ENCODE measurements at places on chromosomes 1 and 21. TPM values are rescaled to one million over a fixed set of nuclear protein-coding genes. Genes with fewer than 3 reads are reported as not detected.

DNA sequence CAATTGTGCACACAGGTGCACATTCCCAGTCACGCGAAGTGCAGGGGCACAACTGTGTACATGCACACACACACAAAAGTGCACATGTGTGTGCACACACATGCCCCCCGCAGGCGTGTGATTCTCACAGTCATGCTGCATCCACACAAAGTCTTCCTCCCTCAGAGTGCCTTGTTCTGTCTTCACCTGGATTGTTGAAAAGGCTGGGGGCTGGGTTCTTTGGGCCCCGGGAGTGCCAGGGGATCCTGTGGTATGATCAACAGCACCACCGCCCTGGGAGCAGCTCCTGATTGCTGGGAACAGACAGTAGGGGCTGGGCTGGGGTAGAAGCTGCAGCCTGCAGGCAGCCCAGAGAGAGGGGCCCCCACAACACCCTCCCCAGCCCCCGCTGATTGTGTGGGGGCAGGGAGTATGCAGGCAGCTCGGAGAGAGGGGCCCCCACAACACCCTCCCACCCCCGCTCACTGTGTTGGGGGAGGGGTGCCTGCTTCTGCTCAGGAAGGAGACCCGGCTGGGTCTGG lies 3.4 kb downstream of the COL18A1 start:
- no peak overlapping the region for H3K27ac ChIP-seq
- no peak overlapping the region for H3K4me3 ChIP-seq
- H3K27me3 ChIP-seq: peaks cover 13% of the 10 kb centered on the region
- H3K4me1 ChIP-seq: peaks cover 35% of the 10 kb centered on the region

- no peak overlapping the region for H3K27ac ChIP-seq
- no peaks in the 10 kb centered on the region for H3K36me3 ChIP-seq
- no peak overlapping the region for H3K4me3 ChIP-seq
- DNase-seq: no peak
- no peaks in the 10 kb centered on the region for H3K27me3 ChIP-seq
Measured at GRCh38 chr1:218874313-218874712, 299.4 kb upstream of the LYPLAL1 start.

DNA sequence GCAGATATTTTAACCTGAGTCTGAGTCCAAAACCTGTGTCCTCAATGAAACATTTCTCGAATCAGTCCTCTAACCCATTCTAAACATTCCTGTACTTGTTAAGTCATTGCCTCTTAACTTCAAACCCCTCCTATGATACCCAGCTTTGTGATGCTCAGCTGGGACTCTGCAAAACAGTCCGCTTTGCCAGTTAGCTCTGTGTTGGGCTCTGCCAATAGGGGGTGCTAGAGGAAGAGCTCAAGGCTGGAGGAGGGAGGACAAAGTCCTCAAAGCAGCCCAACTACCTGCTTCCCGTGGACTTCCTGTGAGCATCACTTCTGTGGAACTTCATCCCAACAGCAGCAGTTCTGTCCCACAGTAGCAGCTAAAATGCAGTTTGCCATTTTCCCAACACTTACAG lies 38.1 kb upstream of the SYT14 start:
- H3K36me3 ChIP-seq: no peaks in the 10 kb centered on the region
- H3K4me1 ChIP-seq: no peaks in the 10 kb centered on the region
- no peak overlapping the region for H3K4me3 ChIP-seq
- no peak for DNase-seq
- H3K27me3 ChIP-seq: no peaks in the 10 kb centered on the region

DNA sequence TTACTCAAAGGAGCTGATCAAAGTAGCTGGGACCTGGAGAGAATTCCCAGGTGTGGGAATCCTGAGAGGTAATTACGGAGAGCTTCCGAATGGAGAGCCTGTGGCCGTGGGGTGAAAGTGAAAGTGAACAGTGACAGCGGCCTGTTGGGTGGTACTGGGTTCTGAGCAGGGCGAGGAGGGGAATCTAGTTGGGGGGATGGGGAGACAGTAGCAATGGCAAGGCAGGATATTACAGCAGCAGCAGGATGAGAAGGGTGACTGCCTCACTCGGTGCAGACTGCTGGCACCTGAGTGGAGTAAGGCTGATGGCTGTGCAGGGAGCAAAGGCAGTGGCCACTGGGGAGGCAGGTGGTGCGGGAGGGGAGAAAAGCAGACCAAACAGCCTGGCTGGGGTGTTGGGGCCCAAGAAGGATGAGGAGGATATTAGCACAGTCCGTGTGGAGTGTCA lies 70.3 kb upstream of the PRDX6 start:
- no peak for DNase-seq
- no peaks in the 10 kb centered on the region for H3K27me3 ChIP-seq
- peak overlapping the region; percentile 46 for H3K27ac ChIP-seq

DNA sequence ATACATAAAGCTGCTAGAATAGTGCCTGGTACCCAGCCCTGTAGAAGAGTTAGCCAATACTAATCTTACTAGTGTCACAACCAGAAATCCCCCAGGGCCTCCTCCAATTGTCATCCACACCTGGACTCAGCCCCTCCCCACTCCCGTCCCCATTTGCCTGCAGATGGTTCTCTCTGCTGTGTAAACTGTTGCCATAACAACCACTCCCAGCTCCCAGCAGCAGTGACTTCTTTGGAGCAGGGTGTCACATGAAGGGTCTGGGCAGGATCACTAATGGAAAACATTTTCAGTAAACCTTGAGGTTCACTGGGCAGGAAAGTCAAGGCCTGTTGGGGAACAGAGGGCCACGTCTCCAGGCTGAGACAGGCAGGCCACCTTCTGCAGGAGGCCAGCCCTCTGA lies 126.0 kb upstream of the IPO9 start:
- no peaks in the 10 kb centered on the region for H3K27me3 ChIP-seq
- H3K4me3 ChIP-seq: no peak overlapping the region
- H3K4me1 ChIP-seq: peaks cover 12% of the 10 kb centered on the region
- no peak for DNase-seq
- H3K27ac ChIP-seq: no peak overlapping the region

DNA sequence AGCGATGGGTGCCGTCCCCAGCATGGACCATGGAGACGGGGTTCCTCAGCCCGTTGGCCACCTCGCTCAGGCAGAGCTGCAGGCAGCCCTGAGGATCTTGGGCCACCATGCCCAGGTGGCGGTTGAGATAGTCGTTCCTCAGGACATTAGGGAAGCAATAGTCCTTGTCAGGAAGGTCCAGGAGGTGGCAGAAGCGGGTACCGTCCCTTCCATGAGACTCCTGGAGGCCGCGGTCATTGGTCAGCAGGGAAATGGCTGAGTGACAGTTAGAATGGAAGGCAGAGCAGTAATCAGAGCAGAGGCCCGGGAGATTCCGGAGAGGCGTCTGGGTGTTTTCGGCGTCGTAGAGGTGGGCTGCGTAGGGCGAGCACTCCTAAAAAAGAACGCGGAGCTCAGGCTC lies 4.1 kb downstream of the HHIPL2 start:
- H3K27ac ChIP-seq: no peak overlapping the region
- H3K36me3 ChIP-seq: no peaks in the 10 kb centered on the region
- no peaks in the 10 kb centered on the region for H3K27me3 ChIP-seq
- peak; percentile 38 for DNase-seq
- no peaks in the 10 kb centered on the region for H3K4me1 ChIP-seq

DNA sequence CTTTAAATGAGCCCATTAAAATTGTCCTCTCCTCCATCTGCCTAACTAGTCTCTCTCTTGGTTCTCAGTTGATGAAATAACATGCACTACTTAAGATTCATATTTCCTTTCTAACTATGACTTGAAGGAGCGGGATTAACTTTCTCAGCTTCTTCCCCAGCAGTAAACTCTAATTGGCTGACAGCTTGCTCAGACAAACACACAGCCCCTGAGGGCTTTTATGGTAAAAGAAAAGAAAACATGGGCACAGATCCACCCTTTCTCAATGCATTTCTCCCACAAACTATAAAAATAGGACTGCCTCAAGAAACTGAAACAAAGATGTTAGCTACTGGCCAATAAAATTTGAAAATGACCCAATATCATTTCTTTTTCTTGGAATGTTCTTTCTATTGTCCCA lies 703.1 kb downstream of the ADGRL2 start:
- H3K36me3 ChIP-seq: no peaks in the 10 kb centered on the region
- H3K27ac ChIP-seq: no peak overlapping the region
- DNase-seq: no peak
- no peaks in the 10 kb centered on the region for H3K27me3 ChIP-seq

GRCh38 chr1:55584526-55585401 lies 369.6 kb upstream of the USP24 start:
- no peaks in the 10 kb centered on the region for H3K36me3 ChIP-seq
- no peak overlapping the region for H3K4me3 ChIP-seq
- no peak overlapping the region for H3K27ac ChIP-seq
- no peaks in the 10 kb centered on the region for H3K27me3 ChIP-seq

DNA sequence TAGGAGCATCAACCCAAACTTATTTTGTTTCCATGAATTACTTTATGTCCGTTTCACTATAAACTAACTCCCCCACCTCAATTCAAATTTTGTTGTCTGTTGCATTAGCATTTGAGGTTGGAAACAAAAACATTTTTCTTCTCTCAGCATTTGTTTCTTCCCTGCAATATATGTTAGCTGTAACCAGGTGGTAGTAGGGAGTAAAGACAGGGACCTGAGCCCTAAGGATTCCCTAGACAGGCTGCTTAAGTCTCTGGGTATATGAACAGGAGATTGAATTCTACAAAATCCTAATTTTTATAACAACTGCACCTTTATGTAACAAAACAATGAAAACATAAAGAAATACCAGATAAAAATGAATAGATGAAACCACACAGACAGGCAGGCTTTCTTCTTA lies 242.6 kb downstream of the PAPPA2 start:
- DNase-seq: no peak
- H3K27ac ChIP-seq: no peak overlapping the region
- H3K27me3 ChIP-seq: no peaks in the 10 kb centered on the region
- H3K4me3 ChIP-seq: no peak overlapping the region
- no peaks in the 10 kb centered on the region for H3K36me3 ChIP-seq

DNA sequence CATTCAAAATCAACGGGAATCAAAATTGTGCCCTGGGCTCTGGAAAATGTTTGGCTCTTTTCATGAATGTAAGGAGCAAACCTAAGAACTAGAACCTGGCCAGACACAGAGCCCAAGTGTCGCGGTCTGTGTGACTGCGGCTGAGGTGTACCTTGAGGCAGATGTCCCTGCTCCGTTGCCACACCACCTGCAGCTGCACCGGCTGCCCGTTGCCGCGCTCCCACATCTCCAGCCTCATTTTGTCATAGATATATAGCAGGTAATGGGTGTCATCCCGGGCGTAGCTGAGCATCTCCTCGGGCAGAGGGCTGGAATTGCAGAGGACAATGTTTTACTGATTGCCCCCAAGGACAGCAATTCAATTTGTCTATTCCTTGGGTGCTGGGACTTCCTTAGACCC lies 18.7 kb downstream of the EXOSC10 start:
- no peak for DNase-seq
- H3K36me3 ChIP-seq: peaks cover 11% of the 10 kb centered on the region
- no peak overlapping the region for H3K27ac ChIP-seq
- no peaks in the 10 kb centered on the region for H3K27me3 ChIP-seq
- H3K4me1 ChIP-seq: no peaks in the 10 kb centered on the region

DNA sequence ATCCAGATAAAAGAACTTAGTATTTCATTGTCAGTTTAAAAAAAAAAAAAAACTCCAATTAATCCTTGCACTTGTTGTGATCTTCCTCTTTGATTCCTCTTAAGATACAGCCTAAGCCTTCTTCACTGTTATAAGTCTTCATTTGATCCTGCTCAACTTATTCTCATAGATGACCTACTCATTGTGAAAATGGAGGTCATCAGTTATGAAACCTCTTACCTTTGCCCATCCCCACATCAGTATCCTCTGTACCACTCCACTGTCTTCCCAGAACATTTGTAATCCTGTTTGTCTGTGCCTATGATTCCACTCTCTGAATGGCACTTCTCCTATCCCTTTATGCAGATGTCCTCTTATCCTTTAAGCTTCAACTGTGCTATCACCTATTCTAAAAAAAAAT lies 28.0 kb downstream of the ODR4 start:
- peaks cover 17% of the 10 kb centered on the region for H3K36me3 ChIP-seq
- no peak for DNase-seq
- H3K4me3 ChIP-seq: no peak overlapping the region
- H3K4me1 ChIP-seq: no peaks in the 10 kb centered on the region
- no peak overlapping the region for H3K27ac ChIP-seq

- H3K36me3 ChIP-seq: no peaks in the 10 kb centered on the region
- no peak overlapping the region for H3K27ac ChIP-seq
- no peaks in the 10 kb centered on the region for H3K4me1 ChIP-seq
- no peaks in the 10 kb centered on the region for H3K27me3 ChIP-seq
- no peak for DNase-seq
Measured at GRCh38 chr1:195475568-195475967, 1132.7 kb downstream of the KCNT2 start.

DNA sequence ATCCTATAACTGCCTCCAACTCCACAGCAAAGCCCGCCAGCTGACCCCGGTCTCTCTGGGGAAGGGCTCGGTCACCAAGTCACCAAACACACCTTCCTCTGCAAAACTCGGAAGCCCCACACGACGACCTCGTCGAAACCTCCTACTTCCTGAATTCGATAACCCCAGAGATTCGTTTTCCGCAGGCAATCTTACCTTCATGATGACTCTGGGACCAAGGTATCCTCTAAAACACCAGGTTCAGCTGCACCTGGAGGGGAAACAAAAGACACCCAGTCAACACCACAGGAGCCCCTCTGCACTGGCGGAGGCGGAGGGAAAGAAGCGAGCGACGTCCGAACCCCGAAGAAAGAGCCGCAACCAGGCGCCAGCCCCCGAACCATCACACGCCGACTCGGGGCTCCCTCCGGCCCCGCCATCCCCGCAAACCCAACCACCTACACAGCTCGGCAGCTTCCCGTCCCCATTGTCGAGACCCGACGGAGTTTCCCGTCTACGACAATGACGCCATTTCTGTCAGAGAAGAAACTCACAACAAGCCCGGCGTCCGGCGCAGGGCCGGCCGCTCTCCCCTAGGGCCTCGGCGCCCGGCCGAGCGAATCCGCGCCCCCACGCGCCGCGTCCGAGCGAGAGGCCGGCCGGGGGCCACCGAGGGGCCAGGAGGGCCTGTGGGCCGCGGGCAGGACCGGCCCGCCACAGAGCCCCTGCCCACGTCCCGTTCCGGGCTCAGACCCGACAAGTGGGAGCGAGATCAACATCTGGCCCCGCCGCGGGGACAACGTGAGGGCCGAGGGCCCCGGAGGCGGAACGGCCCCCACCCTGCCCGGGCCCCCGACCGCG lies 1.0 kb downstream of the ARID4B start:
- peak overlapping the region; percentile 67 for H3K4me3 ChIP-seq
- DNase-seq: peak; percentile 59
- no peaks in the 10 kb centered on the region for H3K27me3 ChIP-seq
- peaks cover 54% of the 10 kb centered on the region for H3K4me1 ChIP-seq

DNA sequence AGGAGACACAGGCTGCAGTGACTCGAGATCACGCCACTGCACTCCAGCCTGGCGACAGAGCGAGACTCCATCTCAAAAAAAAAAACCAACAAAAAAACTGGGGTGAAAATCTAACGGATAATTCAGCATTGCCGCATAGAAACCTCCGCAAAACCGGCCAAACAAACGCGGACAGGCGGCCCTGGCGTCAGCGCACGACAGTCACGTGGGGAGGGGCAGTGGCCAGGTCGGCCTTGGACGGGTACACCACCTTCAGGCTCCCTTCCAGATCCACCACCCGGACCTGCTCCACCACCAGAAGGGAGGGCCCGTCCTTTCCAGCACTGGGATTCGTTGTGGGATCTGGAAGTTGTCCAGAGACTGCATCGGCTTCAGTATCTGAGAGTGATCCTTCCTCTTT lies 8.4 kb downstream of the SMIM1 start:
- no peaks in the 10 kb centered on the region for H3K27me3 ChIP-seq
- H3K4me1 ChIP-seq: peaks cover 12% of the 10 kb centered on the region
- no peak overlapping the region for H3K4me3 ChIP-seq
- no peak overlapping the region for H3K27ac ChIP-seq
- H3K36me3 ChIP-seq: peaks cover 77% of the 10 kb centered on the region

COL24A1 gene
- total RNA-seq: 0.60 TPM

DNAJC28 gene
- total RNA-seq: 3.1 TPM

NTMT2 gene
- not detected for total RNA-seq

ATF3 gene
- 18.7 TPM for total RNA-seq

S100A9 gene
- total RNA-seq: 133 TPM

C1orf226 gene
- total RNA-seq: 10.1 TPM

COL6A2 gene
- total RNA-seq: 210 TPM

KCNT2 gene
- 4.2 TPM for total RNA-seq

Measured in upper lobe of left lung (tissue), 6 donors.